Esophagus squamous epithelium (tissue), 5 donors: ENCODE measurements at places on chromosomes 1 and 21. TPM values are rescaled to one million over a fixed set of nuclear protein-coding genes. Genes with fewer than 3 reads are reported as not detected.
A peak's percentile ranks its signal among the peaks of the same experiment; 100 is the strongest.

Gene NOTCH2
- total RNA-seq: 74.6 TPM

GRCh38 chr1:101992821-101993575, 3.7 kb downstream of the OLFM3 start:
- H3K27me3 ChIP-seq: no peaks in the 10 kb centered on the region
- no peak for DNase-seq

- no peaks in the 10 kb centered on the region for H3K27me3 ChIP-seq
- DNase-seq: no peak
- H3K36me3 ChIP-seq: no peaks in the 10 kb centered on the region
Observed at GRCh38 chr1:229279242-229279641, 8.3 kb downstream of the RAB4A start.

Gene KISS1
- total RNA-seq: not detected

Gene CD1E
- not detected for total RNA-seq

- no peaks in the 10 kb centered on the region for H3K27me3 ChIP-seq
- no peak overlapping the region for H3K4me3 ChIP-seq
- H3K36me3 ChIP-seq: no peaks in the 10 kb centered on the region
- H3K4me1 ChIP-seq: peaks cover 20% of the 10 kb centered on the region
- no peak for DNase-seq
Observed at GRCh38 chr1:107531065-107531908, 390.4 kb downstream of the NTNG1 start.

Gene FOXD3
- total RNA-seq: not detected

- no peaks in the 10 kb centered on the region for H3K27me3 ChIP-seq
- no peak for DNase-seq
- H3K4me3 ChIP-seq: no peak overlapping the region
- H3K4me1 ChIP-seq: no peaks in the 10 kb centered on the region
Observed at GRCh38 chr1:197394831-197395608, 127.0 kb downstream of the CRB1 start.

DNA sequence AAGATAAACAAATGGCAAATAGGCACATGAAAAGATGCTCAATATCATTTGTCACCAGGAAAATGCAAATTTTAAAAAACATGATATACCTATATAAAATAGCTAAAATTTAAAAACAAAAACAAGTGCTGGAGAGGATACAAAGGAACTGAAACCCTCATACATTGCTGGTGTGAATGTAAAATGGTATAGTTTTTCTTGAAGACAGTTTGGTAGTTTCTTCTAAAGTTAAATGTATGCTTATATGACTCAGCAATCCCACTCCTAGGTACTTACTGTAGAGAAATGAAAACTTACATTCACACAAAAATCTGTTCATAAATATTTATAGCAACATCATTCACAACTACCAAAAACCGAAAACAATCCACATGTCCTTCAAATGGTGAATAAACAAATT, 11.2 kb downstream of the TAF12 start:
- H3K27me3 ChIP-seq: no peaks in the 10 kb centered on the region
- no peaks in the 10 kb centered on the region for H3K36me3 ChIP-seq
- H3K27ac ChIP-seq: no peak overlapping the region
- H3K4me1 ChIP-seq: no peaks in the 10 kb centered on the region
- no peak overlapping the region for H3K4me3 ChIP-seq

DNA sequence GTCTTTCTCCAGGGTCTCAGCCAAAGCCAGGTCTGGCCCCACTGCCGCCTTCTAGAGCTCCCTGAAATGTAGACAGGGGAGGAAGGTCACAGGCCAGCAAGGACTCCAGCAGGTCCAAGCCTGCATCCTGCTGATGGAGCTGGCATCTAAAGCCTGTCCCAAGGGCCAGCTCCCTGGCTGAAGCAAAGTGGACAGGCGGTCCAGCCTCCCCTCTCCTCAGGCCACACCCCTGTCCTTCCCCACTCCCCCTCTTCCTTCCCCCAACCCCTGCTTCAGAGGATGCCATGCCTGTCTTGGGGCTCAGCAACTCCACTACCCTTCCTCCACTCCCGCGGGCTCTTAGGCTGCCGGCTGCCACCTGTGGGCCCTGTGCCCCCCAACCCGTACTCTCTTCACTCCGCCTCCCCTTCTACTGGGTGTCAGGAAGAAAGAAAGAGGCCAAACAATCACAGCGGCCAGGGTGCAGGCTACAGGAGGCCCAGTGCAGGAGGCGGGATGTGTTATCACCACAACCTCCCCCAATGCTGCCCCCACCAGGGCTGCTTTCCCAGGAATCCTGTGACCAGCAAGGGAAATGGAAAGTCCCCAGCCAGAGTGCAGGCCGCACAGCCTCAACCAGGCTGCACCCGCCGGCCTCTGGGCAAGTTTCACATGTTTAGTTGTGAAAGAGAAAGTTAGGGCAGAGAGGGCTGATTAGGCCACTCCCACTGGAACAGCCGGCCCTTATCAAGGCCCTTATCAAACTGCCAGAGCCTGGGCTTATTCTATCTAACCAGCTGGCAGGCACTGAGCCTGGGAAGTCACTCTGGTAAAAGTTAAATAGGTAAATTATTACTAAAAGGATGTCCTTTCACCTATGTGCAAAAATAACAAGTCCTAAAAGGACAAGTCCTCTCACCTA, 34.1 kb downstream of the ACOT7 start:
- H3K4me1 ChIP-seq: peaks cover 81% of the 10 kb centered on the region
- H3K27me3 ChIP-seq: no peaks in the 10 kb centered on the region
- peak overlapping the region; percentile 85 for H3K27ac ChIP-seq
- H3K4me3 ChIP-seq: peak overlapping the region; percentile 6
- DNase-seq: no peak

DNA sequence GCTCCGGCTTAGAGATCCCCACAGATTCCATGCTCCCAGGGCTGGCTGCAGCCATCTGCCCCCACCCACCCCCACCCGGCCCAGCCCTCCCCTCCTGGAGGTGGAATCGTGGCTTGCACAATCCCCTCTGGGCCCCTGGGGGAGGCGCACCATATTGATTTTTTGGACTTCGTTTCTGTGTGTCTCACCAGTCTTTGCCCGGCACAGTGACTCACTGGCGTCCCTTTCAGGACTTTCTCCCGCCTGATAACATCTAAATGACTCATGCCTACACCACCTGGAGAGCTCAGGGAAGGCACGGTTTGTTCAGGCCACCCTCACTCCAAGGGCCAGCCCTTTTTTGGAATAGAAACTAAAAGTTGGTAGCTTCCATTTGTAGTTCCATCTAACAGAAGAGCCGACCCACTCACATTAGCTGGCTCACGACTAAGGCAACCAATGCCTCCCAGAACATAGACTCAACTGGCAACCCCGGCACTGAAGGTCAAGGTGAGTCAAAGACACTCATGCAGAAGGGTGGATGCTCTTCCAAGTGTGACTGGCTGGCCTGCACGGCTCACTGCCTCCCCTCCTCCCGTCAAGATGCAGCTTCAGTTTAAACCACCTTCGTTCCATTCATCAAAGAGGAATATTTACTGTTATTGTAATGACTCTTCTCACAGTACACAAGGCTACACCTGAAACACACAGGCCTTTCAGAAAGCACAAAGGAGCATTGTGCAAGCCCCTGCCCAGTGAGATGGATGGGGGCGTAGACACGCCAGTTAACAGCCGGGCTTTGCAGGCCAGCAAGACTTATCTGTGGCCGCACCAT, 18.1 kb upstream of the ETS2 start:
- H3K4me3 ChIP-seq: no peak overlapping the region
- peak overlapping the region; percentile 45 for H3K27ac ChIP-seq
- H3K27me3 ChIP-seq: no peaks in the 10 kb centered on the region
- H3K36me3 ChIP-seq: no peaks in the 10 kb centered on the region
- peaks cover 18% of the 10 kb centered on the region for H3K4me1 ChIP-seq
- DNase-seq: no peak

Gene HMCN1
- total RNA-seq: 6.7 TPM

- H3K36me3 ChIP-seq: no peaks in the 10 kb centered on the region
- no peaks in the 10 kb centered on the region for H3K4me1 ChIP-seq
- H3K27me3 ChIP-seq: no peaks in the 10 kb centered on the region
- H3K4me3 ChIP-seq: no peak overlapping the region
- no peak overlapping the region for H3K27ac ChIP-seq
Observed at GRCh38 chr1:163227126-163227525, 24.4 kb upstream of the RGS5 start.

Gene SPAG17
- total RNA-seq: 8.8 TPM

Gene SMAP2
- 19.6 TPM for total RNA-seq

DNA sequence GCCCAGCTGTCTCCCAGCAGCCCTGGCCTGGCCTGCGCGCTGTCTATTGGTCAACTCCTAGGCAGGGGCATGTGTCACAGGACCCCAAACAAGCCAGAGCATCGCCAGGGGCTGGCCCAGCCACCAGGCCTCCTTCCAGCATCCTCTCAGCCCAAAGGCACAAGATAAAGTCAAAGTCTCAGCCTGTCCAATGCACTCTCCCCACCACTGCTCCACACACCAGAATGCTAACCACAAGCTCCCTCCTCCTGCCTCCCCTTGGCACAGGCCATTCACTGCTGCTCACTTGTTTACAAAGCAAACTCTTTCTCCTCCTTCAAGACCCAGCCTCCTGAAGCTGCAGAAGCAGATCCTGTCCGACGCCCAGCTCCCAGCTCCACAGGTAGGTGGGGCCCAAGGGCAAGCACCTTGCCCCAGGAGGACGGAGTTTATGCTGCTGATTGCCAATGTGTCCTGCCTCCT, 133.4 kb downstream of the DMRTB1 start:
- no peaks in the 10 kb centered on the region for H3K4me1 ChIP-seq
- no peaks in the 10 kb centered on the region for H3K36me3 ChIP-seq
- no peak overlapping the region for H3K4me3 ChIP-seq
- H3K27me3 ChIP-seq: no peaks in the 10 kb centered on the region
- no peak for DNase-seq

- peaks cover 16% of the 10 kb centered on the region for H3K4me1 ChIP-seq
- no peak overlapping the region for H3K27ac ChIP-seq
- H3K4me3 ChIP-seq: no peak overlapping the region
Observed at GRCh38 chr1:28378906-28379305, 9.4 kb downstream of the PHACTR4 start.

GRCh38 chr1:30615816-30616590, 107.4 kb downstream of the MATN1 start:
- no peak for DNase-seq
- peaks cover 21% of the 10 kb centered on the region for H3K4me1 ChIP-seq
- no peak overlapping the region for H3K4me3 ChIP-seq
- no peak overlapping the region for H3K27ac ChIP-seq
- no peaks in the 10 kb centered on the region for H3K36me3 ChIP-seq

Gene FCGR3A
- total RNA-seq: 1.8 TPM

Gene DPT
- 65.8 TPM for total RNA-seq

Gene LCE1A
- total RNA-seq: not detected

Gene RAB3B
- not detected for total RNA-seq

DNA sequence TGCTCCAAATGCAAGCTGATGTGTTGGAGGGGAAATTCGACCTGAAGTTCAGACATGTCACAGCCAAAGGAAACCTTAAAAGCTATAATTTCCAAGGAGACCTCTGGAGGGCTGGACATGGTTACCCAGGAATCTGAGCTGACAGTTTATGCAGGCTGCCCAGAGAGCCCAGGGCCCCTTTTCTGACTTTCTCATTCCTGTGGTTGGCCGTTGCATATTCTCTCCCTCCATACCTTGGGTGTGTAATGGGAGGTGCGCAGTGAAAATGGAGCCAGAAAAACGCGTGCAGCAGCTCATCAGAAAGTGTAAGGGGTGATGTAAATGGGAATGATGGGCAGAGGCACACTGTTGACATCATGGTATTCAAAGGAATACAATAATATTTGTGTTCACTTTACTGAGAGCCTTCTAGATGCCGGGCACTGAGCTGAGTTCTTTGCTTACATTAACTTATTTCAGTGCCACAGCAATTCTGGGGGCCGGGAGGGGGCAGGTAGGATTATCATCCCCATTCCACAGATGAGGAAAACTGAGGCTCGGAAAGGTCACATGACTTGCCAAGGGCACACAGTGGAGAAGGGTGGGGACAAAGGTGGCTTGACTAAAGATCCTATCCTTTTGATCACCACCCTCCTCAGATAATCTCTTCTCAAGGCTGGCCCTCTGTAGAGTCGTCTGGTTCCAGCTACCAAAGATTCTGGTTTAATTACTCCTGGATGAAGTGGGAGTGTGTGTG, 38.6 kb downstream of the KAZN start:
- DNase-seq: no peak
- no peaks in the 10 kb centered on the region for H3K36me3 ChIP-seq
- H3K27me3 ChIP-seq: peaks cover 8% of the 10 kb centered on the region

- H3K4me1 ChIP-seq: no peaks in the 10 kb centered on the region
- no peaks in the 10 kb centered on the region for H3K27me3 ChIP-seq
- no peak overlapping the region for H3K4me3 ChIP-seq
- no peak for DNase-seq
- H3K27ac ChIP-seq: no peak overlapping the region
- H3K36me3 ChIP-seq: no peaks in the 10 kb centered on the region
Observed at GRCh38 chr1:60920561-60920960, 161.8 kb upstream of the NFIA start.
